ENCODE measurements at places on chromosomes 1 and 21.

DNA sequence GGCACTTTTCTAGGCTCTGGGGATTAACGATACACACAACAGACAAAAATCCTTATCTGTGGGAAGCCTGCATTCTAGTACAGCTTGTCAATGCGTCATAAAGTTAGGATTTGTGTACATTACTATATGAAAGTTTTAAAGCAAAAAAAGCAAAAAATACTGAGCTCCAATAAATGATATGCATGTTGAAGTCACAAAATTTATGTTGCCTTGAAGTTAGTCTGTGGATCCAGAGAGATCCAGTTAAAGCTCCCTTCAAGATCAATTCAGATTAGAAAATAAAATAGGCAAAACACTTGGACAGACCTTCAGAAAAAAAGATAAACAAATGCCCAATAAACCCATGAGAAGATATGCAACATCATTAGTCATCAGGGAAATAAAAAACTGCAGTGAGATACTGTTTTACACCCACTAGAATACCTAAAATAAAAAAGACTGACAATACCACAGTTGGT is 33.1 kb upstream of the KCNQ4 start:
- no peak for DNase-seq

- no peak for DNase-seq
Measured at GRCh38 chr1:207342332-207342731, 20.9 kb downstream of the CD55 start.

DNA sequence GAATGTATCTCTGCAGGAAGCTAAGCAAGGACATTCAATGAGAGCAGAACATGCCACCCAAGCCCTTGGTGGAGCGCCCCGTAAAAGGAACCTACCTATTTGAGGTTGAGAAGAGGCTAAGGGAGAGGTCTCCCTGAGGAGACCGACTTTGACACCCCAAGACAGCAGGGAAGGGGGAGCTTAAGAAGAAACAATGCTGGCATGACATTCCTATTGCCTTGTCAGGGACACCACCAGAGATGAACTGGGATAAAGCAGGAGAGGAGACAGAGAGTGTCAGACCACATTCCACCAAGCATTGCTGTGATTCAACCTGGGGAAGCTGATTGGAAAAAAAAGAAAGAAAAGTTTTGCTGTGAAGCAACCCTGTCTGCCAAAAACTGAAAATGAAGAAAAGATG is 13.3 kb upstream of the S100A2 start:
- DNase-seq: no peak

- no peak for DNase-seq
Measured at GRCh38 chr1:32981003-32981901, 16.6 kb upstream of the RNF19B start.

DNA sequence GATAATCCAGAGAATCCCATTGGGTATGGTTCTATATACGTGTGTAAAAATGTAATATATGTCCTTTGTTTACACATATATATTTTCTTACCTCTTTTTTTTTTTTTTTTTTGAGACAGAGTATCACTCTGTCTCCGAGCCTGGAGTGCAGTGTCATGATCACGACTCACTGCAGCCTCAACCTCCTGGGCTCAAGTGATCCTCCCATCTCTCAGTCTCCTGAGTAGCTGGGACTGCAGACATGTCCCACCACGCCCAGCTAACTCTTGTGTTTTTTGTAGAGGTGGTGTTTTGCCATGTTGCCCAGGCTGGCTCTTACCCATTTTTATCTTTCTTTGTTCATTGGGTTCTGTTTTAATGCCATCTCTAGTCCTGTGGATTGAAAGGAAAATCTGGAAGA is 59.5 kb downstream of the ZBTB17 start:
- DNase-seq: no peak

DNA sequence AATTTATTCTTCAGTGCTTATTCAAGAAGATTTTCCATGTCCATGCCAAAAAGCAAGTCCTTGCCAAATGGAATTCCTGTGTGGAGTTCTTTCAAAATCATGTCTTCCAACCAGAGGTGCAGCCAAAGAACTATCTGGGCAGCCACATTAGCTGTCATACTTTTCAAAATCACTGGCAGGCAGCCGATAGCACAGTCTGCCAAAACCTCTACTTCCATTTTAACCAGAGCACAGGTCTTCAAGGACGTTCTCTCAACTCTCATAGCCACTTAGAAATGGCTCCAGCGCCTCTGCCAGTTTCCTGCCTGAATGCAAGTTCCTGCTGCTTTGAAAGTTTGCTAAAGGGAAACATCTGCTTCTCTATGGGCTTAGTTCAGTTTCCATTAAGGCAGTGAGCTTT is 975.7 kb upstream of the ADGRL4 start:
- DNase-seq: no peak

- DNase-seq: no peak
Measured at GRCh38 chr1:104648269-104648691, 898.6 kb downstream of the AMY1C start.

DNA sequence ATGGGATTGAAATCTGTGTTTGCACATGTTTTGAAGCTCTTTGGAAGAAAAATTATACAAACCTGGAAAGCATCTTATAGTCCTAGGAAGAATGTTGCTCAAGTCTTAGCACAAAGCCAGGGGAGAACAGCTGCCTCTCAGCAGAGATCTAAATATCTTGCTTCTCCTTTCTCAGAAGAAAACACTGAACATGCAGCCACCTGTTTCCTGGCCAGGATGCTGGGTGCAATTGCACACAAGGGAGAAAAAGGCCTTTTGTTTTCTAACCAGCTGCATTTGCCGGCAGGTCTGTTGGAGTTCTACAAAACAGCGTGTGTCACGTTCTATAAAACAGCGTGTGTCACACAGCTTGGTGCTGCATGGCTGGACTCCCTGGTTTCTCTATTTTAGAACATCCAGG is 259.6 kb upstream of the PLD5 start:
- DNase-seq: no peak

DNA sequence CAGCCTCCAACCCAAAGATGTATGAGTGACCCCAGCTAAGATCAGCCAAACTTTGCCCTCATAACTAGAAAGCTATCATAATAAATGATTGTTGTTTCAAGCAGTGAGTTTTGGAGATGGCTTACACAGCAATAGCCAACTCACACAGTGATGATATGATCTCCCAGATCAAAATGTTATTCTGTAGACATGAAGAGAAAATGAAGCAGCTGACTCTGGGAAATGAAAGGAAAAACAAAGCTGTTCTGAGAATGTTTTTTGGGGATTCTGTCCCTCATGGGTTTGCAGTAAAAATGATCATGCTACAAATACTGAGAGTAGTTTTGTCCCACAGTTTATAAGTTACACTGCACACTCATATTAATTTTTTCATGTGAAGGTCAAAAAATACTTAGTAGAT is 617.8 kb downstream of the MRPL39 start:
- no peak for DNase-seq

DNA sequence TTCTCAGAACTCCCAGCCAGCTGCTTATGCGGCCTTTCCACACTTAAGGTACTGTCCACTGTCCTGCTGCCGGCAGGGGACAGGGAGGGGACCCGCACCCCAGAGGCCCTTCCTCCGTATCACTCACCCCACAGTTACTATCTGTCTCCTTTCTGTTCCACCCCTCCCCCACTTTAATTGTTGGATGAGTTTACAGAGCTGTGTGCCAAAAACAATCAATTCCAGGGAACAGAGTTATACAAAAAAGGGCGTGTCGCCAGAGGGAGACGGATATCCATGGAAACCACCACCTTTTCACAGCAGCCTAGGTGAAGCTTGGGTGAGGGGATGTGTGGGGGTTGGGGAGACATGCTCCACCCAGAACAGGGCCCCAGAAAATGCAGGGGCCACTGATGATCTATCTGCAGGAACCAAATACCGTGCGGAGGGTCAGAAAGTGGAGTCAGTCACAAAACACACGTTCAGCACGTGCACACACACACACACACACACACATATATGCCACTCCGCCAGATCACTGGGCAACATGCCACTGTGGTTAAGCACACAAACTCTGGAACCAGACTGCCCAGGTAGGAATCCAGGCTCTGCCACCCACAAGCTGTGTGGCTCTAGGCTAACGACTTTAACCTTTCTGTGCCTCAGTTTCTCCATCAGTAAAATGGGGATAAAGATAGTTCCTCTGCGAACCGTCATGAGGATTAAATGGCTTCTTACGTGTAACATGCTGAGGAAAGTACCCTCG is 30.5 kb downstream of the CASZ1 start:
- DNase-seq: no peak

DNA sequence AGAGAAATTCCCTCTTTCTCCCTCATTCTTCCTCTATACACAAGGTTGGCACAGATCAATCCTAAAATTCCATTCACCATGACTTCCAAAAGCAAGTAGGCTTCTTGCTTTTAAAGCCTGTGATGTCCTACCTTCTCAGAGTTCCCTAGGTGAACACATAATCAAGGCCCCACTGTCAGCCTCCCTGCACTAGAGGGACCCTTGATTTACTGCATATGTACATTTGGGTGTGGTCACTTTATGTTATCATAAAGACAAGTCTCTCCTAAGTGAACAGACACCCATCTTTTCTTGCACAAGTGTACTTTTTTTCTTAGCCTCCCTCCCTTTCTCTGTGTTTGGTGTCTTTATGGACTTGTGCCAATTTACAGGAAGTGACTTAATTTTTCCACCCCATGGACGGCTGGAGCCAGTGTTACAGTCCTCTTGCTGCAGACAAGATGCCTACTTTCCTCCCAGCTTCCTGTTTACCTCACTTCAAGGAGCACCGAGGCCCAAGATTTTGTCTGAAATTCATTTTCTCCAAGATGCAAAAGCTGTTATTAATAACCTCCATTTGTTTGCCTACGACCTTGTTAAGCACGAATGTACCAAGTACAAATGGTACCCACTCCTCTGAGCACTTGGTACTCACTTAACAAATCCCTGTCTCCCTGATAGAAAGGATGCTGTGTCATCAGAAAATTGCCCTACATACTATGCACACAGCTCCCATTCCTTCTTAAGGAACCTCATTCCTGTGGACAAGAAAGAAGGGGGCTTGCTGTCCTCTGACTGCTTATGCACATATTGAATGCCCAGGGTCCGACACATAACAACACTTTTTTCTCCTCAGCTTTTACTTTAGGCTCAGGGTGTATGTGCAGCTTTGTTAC is 82.8 kb upstream of the SLC44A3 start:
- DNase-seq: no peak

GRCh38 chr21:29164323-29164942 is 34.0 kb downstream of the MAP3K7CL start:
- DNase-seq: no peak

- DNase-seq: no peak
Measured at GRCh38 chr1:204350312-204350711, 9.4 kb downstream of the PLEKHA6 start.

DNA sequence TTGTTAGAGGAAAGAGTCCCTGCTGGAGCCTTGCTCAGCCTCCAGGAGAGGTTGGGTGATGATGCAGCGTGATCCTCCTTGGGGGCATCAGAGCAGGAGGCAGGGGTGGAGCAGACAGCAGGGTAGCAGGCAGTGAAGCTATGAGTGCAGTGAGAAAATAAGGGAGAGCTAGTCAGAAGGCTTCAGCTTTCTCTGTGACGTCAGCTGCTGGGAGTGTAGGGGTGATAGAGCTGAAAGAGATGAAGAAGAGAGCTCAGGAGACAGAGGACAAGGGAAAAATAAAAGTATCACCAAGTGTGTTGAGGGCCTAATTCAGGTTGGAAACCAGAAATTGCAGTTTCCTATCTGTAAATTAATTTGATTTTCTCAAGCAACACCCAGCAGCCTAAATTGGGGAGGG is 2.2 kb upstream of the ADAM30 start:
- no peak for DNase-seq

DNA sequence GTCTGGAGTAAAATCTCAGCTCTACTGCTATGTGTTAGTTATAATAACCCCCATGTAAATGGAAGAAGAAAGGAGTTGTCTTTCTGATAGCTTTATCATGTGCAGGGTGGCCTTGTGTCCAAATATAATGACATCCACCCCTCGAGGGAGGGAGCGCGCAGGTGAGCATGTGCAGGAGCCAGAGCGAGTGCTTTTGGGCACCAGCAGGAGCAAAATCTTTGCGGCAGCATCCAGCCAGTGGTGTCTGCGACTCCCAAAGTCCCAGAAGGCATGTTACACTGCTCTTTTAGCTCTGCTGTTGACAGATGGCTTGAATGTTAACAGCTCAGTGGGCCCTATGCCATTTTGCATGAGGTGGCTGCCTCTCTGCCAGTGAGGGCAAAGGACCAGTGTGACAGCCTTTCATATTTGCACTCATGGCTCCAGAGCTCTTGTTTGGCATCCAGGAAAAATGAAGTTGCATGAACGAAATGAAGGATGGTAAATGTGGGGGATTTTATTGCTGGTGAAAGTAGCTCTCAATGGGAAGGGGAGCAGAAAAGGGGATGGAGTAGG is 146.7 kb downstream of the HMCN1 start:
- DNase-seq: no peak

DNA sequence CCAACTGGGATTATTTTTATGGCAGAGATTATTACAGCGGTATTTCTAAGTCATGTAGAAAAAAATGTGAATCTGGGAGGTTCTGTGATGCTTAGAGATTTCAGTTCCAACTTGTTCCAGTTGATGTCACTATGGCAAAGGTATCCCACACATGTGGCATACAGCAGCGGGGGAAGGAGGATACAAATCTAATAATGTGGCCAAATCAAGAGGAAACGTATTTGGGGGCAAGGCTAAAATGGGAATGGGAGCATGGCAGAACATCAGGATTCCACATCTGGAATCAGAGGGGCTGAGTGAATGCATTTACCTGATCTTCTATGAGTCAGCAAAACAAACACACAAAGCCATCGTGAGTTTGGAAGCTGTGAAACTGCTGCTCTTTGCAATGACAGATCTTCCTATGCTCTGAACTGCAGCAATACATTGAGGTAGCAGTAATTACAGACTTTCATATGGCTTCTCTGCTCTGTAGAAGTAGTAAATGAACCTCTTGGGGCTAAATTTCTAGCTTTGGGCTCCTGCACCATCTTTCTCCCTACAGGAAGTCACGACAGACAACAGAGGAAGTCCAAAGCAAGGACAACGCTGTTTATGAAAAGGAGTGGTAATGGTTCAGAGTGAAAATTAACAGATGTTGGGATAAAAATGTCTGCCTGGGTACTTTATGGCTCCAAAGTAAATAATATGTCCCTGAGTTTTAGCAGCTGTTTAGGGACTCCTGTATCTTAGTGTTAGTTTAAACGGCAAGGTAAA is 55.5 kb downstream of the GABPA start:
- DNase-seq: no peak

DNA sequence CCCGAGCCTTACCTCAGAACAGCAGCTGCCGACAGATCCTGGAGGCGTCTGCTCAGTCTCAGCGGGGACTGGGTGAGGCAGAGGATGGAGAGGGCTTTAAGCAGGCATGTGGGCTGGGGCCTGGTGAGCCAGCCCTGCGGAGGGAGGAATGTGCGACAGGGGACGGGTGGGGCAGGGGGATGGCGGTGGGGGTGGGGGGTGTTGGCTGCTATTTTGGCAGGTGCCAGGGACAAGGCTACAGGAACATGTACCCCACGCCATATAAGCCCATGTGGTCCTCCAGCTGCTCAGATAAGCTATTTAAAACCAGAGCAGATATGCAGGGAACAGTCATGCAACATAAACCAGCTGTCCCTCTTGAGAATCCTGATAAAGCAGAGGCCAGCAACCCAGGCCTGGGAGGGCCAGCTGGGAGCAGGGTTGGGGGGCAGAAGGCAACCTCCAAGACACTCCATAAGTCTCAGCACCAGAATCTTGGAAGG is at the start of gene TNNT2:
TSS of gene TNNT2 (minus strand) at position 70 of the 482 bp plus-strand sequence. CDS start 4,426 bp downstream, outside the sequence.
- DNase-seq: no peak

- DNase-seq: no peak
Measured at GRCh38 chr1:47680815-47681475, 243.1 kb downstream of the FOXD2 start.
